ENCODE measurements at places on chromosomes 1 and 21.

GRCh38 chr21:34603002-34603709 is 11.8 kb downstream of the RCAN1 start:
- DNase-seq: peak; percentile 74

DNA sequence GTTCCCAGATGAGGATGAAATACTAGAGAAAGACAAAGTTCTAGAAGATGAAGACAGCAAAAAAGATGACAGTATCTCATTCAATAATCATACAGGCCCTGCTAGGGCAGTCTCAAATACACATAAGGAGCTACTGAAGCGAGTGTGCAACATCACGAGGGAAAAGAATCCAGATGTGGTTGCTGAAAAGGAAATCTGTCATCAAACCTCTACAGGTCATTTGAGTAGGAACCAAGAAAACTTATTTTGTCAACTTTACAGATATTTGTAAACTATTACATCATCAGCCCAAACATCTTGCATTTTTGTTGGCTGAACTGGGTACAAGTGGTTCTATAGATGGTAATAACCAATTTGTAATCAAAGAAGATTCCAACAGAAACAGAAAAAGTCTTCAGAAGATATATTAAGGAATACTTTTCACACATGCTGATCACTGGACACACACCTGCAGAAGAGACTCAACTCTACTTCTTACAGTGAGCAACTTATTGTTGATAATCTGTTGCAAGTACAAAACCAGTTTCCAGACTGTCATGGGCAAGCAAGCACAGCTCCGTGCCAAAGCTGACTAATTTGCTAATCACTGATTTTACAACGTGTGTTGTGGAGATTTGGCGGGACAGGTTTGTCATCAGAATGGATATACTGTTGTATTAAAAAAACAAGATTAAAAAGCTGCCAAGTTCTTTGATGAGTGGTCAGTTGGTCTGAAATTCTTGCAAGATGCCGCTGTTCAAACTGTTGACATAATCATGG is 42.1 kb downstream of the TRIM33 start:
- DNase-seq: no peak

- no peak for DNase-seq
Measured at GRCh38 chr1:65554829-65555228, 134.4 kb downstream of the LEPR start.

DNA sequence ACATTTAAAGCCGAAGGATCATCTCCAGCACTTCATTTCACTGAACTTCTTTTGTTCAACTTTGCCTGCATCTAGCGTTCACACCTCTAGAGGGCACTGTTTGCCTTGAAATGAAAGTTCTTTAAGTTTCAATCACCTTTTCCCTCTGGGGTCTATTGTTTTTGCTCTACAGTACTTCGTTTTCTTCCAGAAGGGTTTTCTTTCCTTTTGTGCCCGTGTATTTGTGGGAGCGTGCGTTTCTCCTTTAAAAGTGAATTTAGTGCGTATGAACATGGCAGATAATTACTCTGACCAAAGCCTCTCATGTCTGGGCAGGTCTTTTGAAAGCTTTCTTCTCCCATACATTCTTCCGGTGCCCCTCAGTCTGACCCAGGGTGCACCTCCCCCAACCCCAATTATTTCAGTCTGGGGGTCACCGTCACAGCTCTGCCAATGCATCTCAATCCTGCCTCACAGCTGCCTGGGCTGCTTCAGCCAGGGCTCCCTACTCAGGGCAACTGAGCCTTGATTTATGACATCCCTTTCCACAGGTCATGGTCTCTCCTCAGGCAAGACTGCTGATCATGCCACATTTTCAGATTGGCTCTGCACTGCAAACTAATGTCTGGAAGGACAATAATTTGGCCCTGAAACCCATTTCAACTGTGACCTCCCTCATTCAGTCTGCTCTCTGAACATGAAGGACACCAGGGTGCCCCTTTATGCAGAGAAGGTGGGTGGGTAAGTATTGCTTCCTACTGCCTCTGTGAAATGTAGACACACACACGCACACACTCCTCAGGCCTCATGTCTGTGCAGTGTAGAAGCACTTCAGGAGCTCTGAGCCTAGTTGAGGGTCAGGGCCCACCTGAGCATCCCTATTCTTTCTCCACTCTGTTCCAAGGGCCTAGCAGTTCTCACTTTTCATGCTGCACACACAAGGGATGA is 88.6 kb downstream of the NUF2 start:
- no peak for DNase-seq

DNA sequence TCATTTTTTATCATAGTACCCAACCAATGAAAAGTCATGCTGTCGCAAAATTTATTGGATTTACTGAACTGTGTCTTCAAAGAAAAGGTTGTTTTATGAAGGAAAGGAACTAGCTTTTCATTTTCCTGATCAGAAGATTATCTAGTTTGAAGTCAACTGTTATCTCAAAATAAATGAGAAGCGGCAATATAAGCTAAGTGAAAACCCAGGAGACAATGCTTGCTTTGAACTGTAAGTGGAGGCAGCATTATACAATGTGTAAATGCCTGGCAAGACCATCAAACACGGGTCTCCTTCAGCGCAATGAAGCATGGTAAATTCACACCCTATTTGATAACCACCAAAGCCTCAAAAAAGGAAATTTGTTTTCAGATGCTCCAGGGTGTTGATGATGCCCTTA is 134.4 kb upstream of the PTBP2 start:
- no peak for DNase-seq

DNA sequence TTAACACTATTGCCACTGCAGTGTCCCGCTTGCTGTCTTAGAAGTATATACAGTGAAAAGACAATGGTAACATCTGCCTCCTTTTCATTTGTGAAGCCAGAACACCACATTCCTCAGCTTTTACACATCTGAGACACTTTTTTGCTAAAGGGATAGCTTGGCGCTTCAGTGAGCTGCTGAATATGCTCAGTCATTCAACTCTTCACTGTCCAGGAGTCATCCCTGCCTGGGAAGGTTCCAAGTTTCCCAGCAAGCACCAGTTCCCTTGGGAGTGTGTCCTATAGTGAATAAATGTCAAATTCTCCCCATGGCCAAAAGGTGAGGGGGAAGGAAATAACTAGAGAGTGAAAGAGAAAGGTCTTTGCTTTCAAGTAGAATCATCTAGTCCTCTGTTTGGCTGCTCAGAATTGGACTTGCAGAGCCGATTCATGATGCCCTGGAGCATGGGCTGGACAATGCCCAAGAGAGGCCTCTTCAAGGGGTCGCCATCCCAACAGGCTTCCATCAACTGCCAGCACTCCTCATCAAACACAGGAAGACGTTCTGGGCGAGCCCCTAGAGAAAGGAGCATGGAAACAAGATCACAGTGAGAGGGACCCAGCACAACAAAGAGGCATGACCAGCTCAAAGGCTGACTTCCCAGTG is 25.5 kb upstream of the RBBP5 start:
- DNase-seq: no peak

GRCh38 chr1:53539711-53540603 is 80.8 kb downstream of the DMRTB1 start:
- DNase-seq: no peak

DNA sequence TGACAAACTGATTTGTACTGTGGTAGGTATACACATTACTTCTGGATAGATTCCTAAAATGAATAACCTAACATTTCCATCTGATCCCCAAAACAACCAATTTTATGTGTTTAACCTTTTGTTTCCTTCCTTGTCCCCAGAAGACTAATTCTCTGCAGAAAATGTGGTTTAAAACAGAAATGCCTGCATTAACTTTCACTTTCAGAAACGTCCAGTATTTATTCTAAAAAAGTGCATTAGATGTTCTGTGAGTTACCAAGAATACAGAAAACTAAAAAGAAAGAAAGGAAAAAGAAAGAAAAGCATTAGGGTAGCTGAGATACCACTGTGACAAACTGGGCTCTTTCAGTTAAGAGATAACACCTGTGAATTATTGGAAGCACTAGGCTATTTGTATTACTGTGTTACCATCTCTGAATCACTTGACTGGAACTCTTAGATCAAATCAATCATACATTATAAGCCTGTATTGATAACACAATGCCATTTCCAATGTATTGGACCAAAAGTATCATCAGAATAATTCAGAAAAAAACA is 177.7 kb downstream of the NCAM2 start:
- no peak for DNase-seq

GRCh38 chr1:52041551-52042185 is 8.1 kb upstream of the KTI12 start:
- DNase-seq: no peak

DNA sequence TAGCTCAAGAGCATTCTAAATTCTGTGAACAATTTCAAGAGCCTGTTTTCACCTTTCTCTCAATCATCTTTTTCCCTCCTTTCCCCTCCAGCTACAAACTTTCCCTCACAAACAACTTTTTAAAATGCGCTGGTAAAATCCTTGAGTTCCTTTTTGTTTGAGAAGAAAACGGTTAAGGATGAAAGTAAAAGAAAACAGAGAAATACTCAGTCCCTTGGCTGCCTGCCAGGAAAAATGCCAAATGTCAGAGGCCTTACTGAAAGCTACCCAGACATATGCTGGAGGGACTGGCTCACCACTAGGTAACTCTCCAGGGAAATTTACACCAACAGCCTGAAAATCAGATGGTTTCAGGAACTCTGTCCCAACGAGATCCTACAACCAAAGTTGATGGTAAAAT is 11.0 kb upstream of the SERBP1 start:
- DNase-seq: no peak

All from nucleus accumbens (tissue), 56 donors.